ENCODE measurements at places on chromosomes 3 and 15. TPM values are rescaled to one million over a fixed set of nuclear protein-coding genes. Genes with fewer than 3 reads are reported as not detected.

DNA sequence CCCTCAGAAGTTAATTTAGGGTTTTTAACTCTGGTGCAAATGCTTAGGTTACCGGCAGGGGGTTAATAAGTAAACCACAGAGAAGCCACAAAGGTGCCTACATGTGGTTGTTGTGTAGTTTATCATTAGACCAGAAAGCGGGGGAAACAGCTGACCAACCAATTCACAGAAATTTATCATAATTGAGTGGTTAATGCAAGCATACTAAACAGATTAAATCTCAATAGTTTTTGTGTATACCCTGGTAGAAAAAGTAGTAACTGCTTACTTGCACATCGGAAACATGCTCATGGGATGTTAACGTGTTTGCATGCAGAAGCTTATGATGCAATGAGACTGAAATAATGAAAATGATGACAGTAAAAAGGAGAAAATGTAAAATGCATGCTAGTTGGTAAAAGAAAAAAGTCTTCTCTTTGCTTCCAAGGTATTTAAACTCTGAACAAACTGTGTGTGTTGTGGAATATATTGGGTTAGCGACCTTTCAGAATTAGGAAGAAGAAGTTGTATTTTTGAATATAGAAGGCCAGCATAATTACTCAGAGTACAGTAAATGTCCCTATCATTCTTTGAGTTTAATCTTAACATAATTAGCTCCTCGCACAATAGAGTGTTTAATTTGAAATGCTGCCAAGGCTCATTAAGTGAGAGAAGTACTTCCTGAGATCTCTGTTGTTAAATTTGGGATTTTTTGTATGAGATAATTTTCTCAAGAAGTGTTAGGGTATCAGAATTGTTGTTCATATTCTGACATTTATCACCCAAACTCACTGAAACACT lies 316.2 kb downstream of the PTPRG start:
- H3K36me3 ChIP-seq, result no peaks in the 10 kb centered on the region
- H3K4me3 ChIP-seq, result no peak overlapping the region
- no peak for DNase-seq
- no peak overlapping the region for H3K27ac ChIP-seq
- no peaks in the 10 kb centered on the region for H3K27me3 ChIP-seq

- no peaks in the 10 kb centered on the region for H3K36me3 ChIP-seq
- H3K27me3 ChIP-seq, result peaks cover 18% of the 10 kb centered on the region
- no peak for DNase-seq
- H3K4me1 ChIP-seq, result peaks cover 7% of the 10 kb centered on the region
Measured at GRCh38 chr3:12301031-12301430, 12.2 kb downstream of the PPARG start.

The TMEM87A gene
- 54.7 TPM for total RNA-seq

The EXD1 gene
- not detected for total RNA-seq

The PLS1 gene
- 0.44 TPM for total RNA-seq

DNA sequence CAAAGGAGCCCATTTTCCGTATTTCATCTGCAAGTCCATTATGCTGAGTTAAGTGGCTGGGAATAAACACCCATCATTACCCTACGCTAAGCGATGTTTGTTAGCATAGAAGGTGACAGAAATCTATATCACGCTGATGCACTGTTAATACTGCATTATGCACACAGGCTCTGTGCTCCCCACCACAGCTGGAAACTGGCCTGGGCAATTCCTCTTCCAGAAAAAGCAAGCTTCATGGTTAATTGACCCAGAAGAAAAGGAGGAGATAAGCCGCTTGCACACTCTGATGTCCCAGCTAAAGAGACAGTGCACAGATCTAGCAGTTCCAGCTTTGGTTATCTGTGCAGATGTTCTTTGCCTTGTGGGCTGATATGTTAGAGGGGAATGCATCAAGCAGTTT lies 232.6 kb downstream of the NTRK3 start:
- no peak overlapping the region for H3K4me3 ChIP-seq
- H3K4me1 ChIP-seq, result no peaks in the 10 kb centered on the region
- DNase-seq, result no peak
- no peak overlapping the region for H3K27ac ChIP-seq

The B3GNT5 gene
- total RNA-seq, result 1.6 TPM

DNA sequence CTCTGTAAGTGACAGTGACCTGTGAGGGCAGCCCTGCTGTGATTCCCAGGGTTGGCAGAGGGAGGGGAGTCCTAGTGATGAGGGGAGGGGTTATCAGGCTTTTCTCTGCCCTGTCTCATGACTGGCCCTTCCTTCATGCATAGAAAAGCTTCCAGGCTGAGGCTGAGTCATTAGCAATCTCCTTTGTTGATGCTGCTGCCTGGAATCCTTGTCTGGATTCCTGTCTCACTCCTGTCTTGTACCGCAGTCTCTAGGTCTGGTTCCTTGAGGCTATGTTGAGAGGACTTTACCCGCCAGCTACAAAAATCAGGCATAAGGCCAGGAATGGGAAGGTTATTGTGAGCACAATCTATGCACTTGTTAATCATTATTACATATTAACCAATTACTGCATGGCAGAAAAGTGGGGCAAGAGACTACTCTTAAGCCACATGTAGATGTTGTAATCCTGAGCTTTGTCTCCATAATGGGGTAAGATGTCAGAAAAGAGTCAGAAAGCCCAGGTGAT lies 7.2 kb downstream of the KLHL6 start:
- no peaks in the 10 kb centered on the region for H3K27me3 ChIP-seq
- no peak overlapping the region for H3K4me3 ChIP-seq

- H3K27ac ChIP-seq, result no peak overlapping the region
- peaks cover 3% of the 10 kb centered on the region for H3K36me3 ChIP-seq
- no peak for DNase-seq
- no peaks in the 10 kb centered on the region for H3K27me3 ChIP-seq
Measured at GRCh38 chr15:80118956-80119355, 33.8 kb upstream of the FAH start.

DNA sequence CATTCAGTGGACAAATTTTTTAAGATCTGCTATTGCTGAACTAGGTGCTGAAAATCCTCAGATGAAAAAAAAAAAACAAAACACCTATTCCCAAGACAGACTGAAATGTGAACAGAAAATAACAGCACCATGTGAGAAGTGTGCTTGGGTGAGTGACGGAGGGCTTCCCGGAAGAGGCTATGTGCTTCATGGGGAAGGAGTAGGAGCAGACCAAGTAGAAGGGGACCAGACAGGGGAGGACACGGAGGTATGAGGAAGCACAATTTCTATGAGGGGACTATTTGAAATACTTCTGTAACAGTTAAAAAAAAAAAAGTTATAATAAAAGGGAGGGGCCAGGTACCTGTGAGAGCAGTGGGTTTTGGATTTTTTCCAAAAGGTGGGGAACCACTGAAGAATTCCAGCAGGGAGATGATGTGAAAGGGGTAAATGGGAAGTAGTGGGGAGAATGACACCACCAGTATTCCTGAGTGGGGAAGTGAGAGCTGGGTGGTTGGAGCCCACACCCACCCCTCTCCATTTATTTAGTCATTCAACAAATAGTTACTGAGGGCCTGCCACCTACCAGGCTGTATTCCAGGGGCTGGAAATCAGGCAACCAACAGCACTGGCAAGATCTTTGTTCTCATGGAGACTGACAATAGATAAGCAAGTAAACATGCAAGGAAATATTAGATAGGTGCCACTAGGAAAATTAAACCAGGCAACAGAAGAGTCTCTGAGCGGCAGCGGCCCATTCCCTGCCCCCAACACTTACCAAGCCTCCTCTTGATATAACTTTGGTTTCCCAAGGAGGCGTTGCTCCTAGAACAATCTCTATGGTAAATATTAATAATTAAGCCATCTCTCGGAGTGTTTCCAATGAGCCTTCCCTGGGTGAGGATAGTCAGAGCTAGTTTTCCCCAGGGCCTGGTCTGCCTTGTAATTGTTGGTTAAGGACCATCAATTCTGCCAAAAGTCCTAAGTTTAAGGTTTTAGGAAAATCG lies 3.8 kb upstream of the USP3 start:
- peaks cover 3% of the 10 kb centered on the region for H3K36me3 ChIP-seq
- H3K27ac ChIP-seq, result no peak overlapping the region
- H3K27me3 ChIP-seq, result no peaks in the 10 kb centered on the region
- DNase-seq, result no peak
- H3K4me1 ChIP-seq, result peaks cover 52% of the 10 kb centered on the region
- H3K4me3 ChIP-seq, result peak overlapping the region; percentile 89

The ADCY5 gene
- total RNA-seq, result not detected

The SLC51A gene
- total RNA-seq, result not detected

- no peaks in the 10 kb centered on the region for H3K36me3 ChIP-seq
- no peak overlapping the region for H3K27ac ChIP-seq
- no peaks in the 10 kb centered on the region for H3K27me3 ChIP-seq
Measured at GRCh38 chr3:24843955-24844354, 349.3 kb upstream of the THRB start.

DNA sequence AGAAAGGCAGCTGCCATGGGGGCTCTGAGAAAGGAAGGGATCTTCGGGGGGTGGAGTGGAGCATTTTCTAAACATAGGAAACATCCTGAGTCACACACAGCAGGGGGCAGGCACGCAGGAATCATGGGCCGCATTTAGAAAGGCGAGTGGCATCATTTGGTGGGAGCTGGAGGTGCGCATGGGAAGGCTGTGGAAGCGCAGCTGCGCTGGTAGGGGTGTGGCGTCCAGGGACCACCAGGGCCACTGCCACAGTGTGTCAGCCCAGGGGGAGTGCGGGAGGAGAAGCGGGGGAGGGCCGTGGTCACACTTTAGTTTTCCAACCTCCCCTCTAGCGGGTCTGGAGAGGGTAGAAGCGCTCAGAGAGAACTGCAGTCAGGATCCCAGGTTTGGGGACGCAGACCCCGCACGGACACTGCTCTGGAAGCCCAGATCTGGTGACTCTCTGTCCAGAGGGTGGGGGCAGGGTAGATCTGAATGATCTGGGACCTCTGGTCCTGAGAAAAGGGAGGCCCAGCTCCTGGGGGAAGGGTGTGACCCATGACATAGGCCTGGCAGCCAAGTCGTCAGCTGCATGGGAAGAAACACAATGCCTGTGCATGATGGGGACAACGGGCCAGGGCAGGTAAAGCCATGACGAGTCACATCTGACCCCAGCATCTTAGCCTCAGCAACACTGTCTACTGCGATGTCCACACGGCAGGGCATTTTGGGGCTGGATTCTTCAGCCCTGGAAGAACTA lies 88.0 kb upstream of the IQSEC1 start:
- H3K36me3 ChIP-seq, result peaks cover 2% of the 10 kb centered on the region
- no peak overlapping the region for H3K27ac ChIP-seq
- H3K4me1 ChIP-seq, result peaks cover 8% of the 10 kb centered on the region
- no peak overlapping the region for H3K4me3 ChIP-seq

- no peaks in the 10 kb centered on the region for H3K36me3 ChIP-seq
- H3K27me3 ChIP-seq, result no peaks in the 10 kb centered on the region
- H3K27ac ChIP-seq, result no peak overlapping the region
Measured at GRCh38 chr3:161508852-161509477, 12.4 kb downstream of the OTOL1 start.

DNA sequence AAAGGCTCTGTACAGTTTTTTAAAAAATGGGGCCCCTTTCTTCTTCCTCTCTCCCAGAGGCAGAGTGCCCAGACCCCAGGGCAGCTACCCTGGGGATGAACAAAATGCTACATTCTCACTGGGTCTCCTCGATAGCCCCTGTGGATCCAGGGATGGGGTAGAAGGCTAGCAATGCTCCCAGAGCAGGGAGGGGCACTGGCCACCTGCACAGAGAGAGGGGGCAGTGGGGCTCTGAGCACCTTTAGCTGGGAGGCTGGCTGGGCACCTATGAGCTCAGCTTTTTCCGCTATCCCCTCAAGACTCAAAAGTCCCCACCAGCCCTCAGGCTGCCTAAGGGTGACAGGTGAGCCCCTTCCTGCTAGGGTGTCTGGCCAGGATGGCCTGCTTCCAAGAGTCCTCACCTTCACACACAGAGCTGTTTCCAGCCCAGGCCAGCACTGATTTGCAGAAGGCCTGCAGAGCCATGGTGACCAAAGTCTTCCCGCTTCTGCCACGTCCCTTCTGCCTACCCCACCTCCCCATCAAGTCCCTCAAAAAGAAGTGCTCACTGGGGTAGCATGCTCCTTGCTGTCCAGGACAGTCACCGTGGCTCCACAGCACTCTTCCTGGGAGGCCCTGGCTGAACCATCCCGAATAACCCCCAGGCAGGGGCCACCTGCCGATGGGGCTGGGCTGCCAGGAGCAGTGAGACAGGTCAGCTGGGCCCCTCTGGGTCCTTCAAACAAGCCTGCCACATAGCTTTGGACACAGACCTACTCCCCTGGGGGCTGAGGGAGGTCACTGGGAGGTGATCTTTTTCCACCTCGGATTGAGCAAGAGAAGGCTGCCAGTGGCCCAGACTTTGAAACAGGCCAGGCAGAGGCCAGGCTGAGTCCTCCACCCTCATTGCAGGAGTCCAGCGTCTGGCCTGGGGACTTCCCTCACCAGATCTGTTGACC lies 20.4 kb downstream of the BMF start:
- no peaks in the 10 kb centered on the region for H3K36me3 ChIP-seq
- H3K4me1 ChIP-seq, result peaks cover 2% of the 10 kb centered on the region
- H3K27me3 ChIP-seq, result peaks cover 26% of the 10 kb centered on the region
- H3K27ac ChIP-seq, result no peak overlapping the region

DNA sequence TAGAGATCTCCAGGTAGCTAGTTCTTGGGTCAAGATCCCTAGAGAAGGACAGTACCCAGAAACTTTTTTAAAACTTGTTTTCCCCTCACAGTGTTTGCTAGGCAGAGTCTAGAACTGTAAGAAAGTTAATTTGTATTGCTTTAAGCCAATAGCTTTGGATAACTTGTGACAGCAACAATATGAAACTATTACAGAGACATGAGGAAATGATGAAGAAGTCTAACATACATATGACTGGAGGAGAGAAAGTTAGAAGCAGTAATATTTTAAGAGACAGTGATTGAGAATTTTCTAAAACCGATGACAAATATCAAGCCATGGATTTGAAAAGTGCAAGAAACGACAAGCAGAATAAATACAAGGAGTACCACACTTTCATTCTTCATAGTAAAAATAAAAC lies 10.0 kb downstream of the HMG20A start:
- DNase-seq, result no peak
- peaks cover 29% of the 10 kb centered on the region for H3K4me1 ChIP-seq
- no peak overlapping the region for H3K27ac ChIP-seq

- H3K27me3 ChIP-seq, result peaks cover 62% of the 10 kb centered on the region
- no peaks in the 10 kb centered on the region for H3K36me3 ChIP-seq
- DNase-seq, result no peak
- H3K4me3 ChIP-seq, result no peak overlapping the region
- H3K4me1 ChIP-seq, result peaks cover 4% of the 10 kb centered on the region
- H3K27ac ChIP-seq, result no peak overlapping the region
Measured at GRCh38 chr3:194081826-194082225, 54.1 kb upstream of the HES1 start.

The MYRIP gene
- not detected for total RNA-seq

GRCh38 chr15:72970933-72971760 lies 81.1 kb upstream of the NEO1 start:
- DNase-seq, result no peak
- H3K27me3 ChIP-seq, result peaks cover 57% of the 10 kb centered on the region
- peaks cover 5% of the 10 kb centered on the region for H3K4me1 ChIP-seq
- H3K36me3 ChIP-seq, result no peaks in the 10 kb centered on the region

- H3K36me3 ChIP-seq, result peaks cover 2% of the 10 kb centered on the region
- DNase-seq, result no peak
- peaks cover 41% of the 10 kb centered on the region for H3K27me3 ChIP-seq
- no peak overlapping the region for H3K4me3 ChIP-seq
Measured at GRCh38 chr3:70532806-70533205, 220.4 kb upstream of the MDFIC2 start.

The PLA2G4B gene
- total RNA-seq, result 23.1 TPM

Measured in T-helper 17 cell (primary cell).